ENCODE measurements at places on chromosomes 12 and 14.

DNA sequence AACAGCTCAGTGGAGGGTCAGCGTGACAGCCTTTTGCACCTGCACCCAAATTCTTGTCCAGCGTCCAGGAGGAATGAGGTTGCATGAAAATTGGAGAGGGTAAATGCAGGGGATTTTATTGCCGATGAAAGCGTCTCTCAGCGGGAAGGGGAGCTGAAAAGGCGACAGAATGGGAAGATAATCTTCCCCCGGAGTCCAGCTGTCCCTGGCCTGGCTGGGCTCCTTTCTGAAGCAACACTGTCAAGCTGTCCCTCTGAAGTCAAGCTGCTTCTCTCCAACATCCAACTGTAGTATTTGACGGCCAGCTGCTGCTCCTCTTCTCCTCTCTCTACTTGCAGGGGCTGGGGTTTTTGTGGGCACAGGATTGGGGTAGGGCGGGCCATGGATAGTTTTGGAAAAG, 32.7 kb downstream of the NOPCHAP1 start:
- DNase-seq = no peak

GRCh38 chr14:20489093-20489994, 16.0 kb upstream of the RNASE10 start:
- no peak for DNase-seq

GRCh38 chr12:3185260-3185870, 108.2 kb downstream of the TSPAN9 start:
- no peak for DNase-seq

DNA sequence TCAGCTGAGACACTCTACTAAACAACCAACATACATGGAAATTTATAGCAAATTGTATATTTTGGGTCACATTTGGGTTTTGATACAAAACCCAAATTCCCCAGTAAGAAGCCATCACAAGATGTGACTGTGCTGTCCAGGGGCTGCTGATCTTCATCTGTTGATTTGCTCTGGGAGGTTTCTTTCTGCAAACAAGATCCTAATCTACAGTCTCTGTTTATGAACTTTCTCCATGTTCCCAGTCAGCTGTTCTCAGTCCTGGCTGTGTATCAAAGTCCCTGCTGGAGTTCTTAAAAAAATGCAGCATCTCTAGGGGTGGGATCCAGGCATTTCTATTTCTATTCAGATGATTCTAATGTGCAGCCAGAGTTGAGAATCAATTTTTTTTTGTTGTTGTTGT, 85.1 kb downstream of the ATP23 start:
- no peak for DNase-seq

DNA sequence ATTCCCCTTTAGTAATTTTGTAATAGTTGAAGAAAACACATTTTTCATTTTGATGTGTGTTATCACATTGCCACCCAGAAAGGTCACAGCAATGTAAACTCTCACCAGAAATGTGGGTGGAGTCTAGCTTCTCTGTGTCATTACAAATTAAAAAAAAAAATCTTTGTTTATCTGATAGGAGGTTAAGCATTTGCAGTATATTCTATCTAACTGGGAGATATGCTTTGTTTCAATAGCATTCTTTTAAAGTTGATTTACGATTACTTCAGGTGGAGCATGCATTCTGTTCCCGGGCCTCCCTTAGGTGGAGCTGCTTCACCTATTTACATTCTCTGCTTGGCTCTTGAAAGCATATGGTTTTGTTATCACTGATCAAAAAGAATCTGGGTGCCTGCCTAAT, 7.8 kb downstream of the ADIPOR2 start:
- no peak for DNase-seq
